MCF 10A (cell line): ENCODE measurements at places on chromosomes 1 and 21.
A peak's percentile ranks its signal among the peaks of the same experiment; 100 is the strongest.

GRCh38 chr21:26818906-26819305 is 26.3 kb downstream of the ADAMTS1 start:
- no peak for DNase-seq

- DNase-seq: no peak
These were observed 36.0 kb downstream of the CNIH4 start for GRCh38 chr1:224392411-224393249.

- DNase-seq: no peak
These were observed 35.6 kb downstream of the ST7L start for GRCh38 chr1:112583366-112583765.

- DNase-seq: peak; percentile 75
These were observed 53.8 kb upstream of the HPDL start for GRCh38 chr1:45272913-45273371.

GRCh38 chr1:1202831-1203560 is 3.4 kb downstream of the TNFRSF18 start:
- no peak for DNase-seq

DNA sequence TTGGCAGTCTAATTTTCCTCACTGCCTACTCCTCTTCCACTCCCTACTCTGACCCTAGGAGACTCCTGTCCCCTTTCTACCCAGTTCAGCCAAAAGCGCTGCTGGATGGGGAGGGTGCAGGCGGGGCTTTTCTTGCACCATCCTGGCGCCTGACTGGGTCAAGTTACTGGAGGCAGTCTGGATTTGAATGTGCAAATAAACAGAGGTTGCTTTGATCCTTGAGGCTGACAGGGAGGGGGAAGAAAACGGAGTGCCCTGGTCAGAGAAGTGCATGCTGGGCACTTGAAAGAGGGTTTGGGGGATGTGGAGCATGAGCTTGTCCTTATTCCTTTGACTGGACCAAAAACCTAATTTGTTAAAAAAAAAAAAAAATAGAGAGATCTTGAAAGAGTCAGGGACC is 76.8 kb upstream of the SOX13 start:
- DNase-seq: peak; percentile 19

DNA sequence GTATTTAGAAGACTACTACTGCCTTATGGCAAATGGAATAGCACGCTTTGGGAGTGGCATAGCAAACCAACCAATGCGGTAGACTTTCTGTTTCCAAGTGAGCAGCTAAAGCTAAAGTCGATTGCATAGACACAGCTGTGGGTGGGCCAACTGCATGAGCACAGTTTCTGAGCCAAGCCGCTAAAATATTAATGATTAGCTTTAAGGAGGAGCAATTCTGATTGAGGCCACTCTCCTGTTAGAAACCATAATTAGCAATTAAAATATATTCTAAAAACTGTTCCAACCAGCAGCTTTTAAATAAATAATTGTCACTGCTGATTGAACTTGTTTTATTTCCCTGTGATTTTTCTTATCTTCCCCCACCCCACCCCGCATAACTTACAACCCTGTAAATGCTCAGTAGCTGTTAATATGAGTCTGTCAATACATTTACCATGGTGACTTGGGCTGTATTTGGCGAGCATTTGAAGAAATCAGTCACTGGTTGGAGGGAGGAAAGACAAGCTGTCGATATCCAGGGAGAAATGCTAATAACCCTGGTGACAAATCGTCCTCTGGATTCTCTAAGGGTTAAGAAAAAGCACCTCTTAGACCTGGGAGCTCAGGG is 32.2 kb downstream of the RNF220 start:
- DNase-seq: no peak

DNA sequence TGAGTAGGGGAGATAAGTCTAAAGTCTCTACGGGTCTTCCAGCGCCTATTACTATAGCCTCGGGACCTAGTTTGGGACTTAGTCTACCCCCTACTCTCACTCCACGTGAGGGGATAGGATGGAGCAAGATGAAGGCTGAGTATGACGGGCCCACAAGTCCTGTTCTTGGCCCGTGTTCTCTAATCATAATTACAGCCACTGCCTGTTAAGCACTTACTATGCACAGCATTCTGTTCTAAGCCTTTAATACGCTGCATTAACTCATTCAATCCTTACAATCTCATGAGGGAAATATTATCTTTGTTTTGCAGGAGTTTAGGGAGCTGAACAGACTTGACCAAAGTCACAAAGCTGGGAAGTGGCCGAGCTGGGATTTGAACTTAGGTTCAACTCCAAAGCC is 23.9 kb upstream of the EPB41 start:
- DNase-seq: no peak

DNA sequence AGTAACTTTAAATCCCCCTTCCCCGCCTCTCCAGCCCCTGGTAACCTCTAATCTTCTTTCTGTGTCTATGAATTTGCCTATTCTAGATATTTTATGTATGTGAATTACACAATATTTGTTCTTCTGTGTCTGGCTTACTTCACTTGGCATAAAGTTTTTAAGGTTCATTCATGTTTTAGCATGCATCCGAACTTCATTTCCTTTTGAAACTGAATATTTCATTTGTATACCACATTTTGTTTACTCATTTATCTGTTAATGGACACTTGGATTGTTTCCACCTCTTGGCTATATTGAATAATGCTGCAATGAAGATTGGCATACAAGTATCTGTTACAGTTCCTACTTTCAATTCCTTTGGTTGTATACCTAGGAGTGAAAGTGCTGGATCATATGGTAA is 205.3 kb downstream of the TM2D1 start:
- no peak for DNase-seq

GRCh38 chr1:160410406-160411005 is 10.1 kb downstream of the VANGL2 start:
- DNase-seq: no peak

- DNase-seq: no peak
These were observed 14.4 kb downstream of the S100A16 start for GRCh38 chr1:153598309-153599172.

- peak; percentile 35 for DNase-seq
These were observed 123.9 kb downstream of the PTBP2 start for GRCh38 chr1:96845464-96845863.

- DNase-seq: no peak
These were observed 15.4 kb downstream of the ATP1A2 start for GRCh38 chr1:160130939-160131338.

DNA sequence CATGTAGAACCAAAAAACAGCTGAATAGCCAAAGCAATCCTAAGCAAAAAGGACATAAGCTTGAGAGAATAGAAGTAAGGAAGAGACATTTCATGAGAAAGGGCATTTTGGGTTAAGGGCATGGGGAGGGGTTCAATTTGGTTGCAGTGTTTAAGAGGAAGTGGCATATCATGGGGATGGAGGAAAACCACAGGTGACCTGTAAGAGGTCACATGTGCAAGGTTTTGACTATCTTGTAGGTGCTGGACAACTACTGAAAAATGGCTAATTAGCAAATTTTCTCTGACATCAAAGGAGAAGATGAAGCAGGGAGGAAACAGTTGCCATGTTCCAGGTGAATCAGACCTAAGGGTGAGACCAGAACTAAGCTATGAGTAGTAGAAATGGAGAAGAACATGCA is 31.3 kb upstream of the ROR1 start:
- DNase-seq: no peak

- no peak for DNase-seq
These were observed 3.1 kb downstream of the TFAP2E start for GRCh38 chr1:35576061-35576765.
